ENCODE measurements at places on chromosomes 11 and 22.
A peak's percentile ranks its signal among the peaks of the same experiment; 100 is the strongest.

DNA sequence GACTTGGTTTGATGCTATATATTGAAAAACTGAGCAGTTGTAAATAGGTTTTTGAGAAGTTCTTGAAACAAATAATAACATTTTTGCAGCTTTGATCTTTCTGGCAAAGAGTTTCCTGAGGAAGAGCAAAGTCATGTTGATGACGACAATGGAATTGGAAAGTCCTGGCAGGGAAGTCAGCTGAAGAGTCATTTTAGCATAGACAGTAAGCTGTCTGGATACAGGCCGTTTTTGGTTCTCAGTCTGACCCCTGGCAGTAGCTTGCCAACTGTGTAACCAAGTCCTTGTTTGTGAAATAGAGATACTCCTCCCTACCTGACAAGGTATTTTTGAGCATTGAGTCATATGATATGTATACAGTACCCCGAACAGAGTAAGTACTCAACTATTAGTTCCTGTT is 193.3 kb downstream of the C11orf91 start:
- no peak for DNase-seq

- no peak for DNase-seq
Measured at GRCh38 chr11:73203790-73204189, 14.3 kb upstream of the P2RY2 start.

DNA sequence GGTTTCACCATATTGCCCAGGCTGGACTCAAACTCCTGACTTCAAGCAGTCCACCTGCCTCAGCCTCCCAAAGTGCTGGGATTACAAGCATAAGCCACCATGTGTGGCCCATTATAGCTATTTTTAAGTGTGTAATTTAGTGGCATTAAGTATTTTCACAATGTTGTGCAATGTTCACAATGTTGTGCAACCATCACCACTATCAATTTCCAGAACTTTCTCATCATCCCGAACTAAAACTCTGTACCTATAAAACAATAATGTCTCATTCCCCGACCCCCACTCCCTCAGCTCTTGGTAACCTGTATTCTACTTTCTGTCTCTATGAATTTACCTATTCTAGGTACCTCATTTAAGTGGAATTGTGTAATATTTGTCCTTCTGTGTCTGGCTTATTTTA is 7.5 kb downstream of the CFAP68 start:
- no peak for DNase-seq

GRCh38 chr11:32435511-32435941 is at the start of gene WT1:
WT1 (minus strand) TSS chr11:32435539.
- no peak for DNase-seq

GRCh38 chr22:44125421-44125820 is 55.3 kb upstream of the PARVG start:
- DNase-seq: no peak

GRCh38 chr11:83816572-83817187 is 530.5 kb upstream of the CCDC90B start:
- peak; percentile 25 for DNase-seq

GRCh38 chr11:111447112-111447471 is 65.1 kb downstream of the BTG4 start:
- no peak for DNase-seq

DNA sequence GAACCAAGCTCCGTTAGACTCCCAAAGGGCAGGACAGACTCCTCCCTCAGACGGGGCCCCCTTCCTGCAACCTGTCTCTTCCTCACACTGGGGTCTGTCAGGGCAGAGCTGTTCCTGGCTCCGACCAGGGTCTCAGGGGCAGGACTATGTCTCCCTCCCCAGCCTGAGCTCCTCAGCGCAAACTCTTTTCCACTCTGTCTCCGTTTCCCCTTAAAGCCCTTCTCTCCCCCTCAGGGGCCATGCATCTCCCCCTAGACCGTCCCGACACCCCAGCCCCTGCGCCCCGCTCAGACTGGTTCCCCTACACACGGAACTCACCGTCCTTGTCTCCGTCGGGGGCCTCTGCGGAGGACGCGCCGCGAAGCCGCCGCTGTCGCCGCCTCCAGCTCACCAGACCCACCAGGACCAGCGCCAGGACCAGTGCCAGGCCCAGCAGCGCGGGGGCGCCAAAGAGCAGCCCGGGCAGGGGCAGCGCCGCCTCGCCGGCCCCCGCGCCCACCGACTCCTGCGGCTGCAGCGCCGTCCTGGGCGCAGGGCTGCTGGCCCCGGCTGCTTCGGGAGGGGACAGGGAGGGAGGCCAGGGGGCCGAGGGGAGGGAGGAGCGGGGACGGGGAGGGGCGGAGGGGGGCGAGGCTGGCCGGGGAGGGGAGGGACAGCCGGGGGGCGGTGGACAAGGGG is 684 bp downstream of the TNFRSF13C start:
- DNase-seq: no peak

DNA sequence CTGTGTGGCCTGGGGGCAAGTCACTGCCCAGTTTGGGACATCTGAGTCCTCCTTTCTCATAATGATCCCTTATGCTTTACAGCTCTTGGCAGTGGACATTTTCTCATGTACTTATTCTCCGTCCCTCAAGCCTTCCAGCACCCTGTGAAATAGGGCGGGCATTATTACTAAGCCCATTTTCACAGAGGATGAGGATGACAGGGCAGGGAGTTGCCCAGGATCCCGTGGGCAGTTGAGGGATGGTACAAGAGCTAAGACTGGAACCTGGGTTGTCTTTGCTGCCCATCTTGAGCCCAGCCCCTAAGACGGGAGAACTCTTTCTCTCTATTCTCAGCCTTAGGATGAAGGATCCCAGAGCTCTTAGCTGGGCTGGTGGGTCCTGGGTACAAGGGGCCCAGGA is 11.2 kb downstream of the CD82 start:
- no peak for DNase-seq

GRCh38 chr11:34522188-34522587 is 8.6 kb upstream of the ELF5 start:
- no peak for DNase-seq
